ENCODE measurements at places on chromosomes 2 and 18.

DNA sequence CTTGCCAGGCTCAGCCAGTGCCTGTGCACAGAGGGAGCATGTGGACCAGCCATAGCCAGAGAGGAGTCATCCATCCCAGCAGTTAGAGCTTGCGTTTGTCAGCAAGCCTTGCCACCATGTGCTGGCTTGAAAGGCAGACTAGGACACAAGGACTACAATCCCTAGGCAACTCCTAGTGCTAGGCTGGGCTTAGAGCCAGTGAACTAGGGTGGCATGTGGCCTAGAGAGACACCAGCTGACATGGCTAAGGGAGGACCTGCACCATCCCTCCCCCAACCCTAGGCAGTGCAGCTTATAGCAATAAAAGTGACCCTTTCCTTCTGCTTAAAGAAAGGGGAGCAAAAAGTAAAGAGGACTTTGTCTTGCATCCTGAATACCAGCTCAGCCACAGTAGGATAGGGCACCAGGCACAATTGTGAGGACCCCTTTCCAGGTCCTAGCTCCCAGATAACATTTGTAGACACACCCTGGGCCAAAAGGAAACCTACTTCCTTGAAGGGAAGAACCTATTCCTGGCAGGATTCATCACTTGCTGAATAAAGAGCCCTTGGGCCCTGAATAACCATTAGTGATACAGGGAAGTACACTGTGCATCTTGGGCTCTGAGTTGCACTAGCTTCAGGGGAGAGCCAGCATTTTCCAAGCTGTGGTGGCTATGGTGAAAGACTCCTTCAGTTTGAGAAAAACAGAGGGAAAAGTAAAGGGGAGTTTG lies 38.7 kb upstream of the UXS1 start:
- DNase-seq: no peak

- DNase-seq: no peak
Observed at GRCh38 chr2:19648583-19648982, 253.2 kb downstream of the TTC32 start.

- no peak for DNase-seq
Observed at GRCh38 chr2:19357402-19358241, 801 bp downstream of the OSR1 start.

DNA sequence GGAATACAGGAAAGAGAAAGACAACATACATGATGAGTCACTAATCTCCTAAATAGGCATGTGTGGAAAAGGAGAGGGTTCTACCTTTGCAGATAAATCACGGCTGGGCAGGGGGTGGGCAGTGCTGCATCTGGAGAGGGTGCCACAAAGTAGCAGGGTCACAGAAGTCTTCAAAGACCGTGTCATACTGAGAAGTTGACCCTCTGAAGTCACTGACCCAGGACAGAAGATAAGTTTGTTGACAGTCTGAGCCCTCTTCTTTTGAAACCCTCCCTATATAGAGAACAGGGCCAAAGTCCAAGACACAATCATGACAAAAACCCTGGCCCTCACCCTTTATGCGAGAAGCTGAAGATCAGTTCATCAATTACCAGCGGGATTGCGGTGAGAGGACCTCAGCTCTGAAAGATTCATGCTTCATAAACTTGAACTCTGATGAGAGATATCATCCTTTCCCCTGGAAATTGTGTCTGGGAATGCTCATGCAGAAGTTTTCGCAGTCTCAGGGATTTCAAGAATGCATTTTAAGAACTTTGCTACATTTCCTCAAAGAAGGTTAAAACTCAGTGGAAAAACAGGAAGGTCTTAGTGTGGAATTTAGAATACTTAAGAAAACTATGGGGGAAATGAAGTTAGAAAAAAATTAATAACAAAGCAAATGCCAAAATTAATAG lies 129.5 kb downstream of the FAM124B start:
- no peak for DNase-seq
